Stimulated activated CD4-positive, alpha-beta T cell treated with anti-CD3 and anti-CD28 coated beads, Interleukin-15, amount 100 ng/mL, for 48 hours (primary cell): ENCODE measurements at places on chromosomes 6 and 20.

GRCh38 chr20:45154183-45154582 lies 20.5 kb upstream of the PI3 start:
- DNase-seq = no peak

DNA sequence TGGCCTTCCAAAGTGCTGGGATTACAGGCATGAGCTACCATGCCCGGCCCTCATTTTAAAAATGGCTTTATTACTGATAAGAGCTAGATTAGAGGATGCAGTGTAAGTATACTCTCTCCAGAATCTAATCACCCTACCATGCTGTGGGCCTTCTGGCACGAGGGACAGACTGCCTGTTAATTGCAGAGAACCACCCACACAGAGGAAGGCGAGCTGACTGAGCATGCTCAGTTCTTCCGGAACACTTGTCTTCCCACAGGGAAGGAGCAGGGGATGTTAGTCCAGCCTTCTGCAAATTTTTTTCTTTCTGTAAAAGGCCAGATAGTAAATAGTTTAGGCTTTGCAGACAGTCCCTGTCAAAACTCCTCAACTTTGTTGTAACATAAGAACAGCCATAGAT lies 48.9 kb downstream of the ALDH5A1 start:
- no peak for DNase-seq

DNA sequence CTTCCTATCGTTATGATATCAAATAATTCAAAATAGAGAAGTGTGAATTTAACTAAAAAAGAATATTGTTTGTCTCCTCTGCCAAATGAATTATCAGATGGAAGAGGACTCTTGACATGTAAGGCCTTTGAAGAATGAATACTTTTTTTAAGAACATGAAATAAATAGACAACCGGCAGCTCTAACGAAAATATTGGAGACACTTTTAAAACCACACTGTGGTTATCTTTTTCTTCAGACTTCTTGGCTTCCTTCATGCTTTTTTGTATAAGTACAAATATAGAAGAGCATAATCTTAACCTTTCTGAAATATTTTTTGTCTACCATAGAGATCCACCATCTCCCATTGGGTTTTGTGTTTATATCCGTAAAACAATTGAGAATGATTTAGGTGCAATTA lies 115.2 kb upstream of the SCGN start:
- DNase-seq = no peak

- no peak for DNase-seq
These were observed 26.5 kb upstream of the ZBTB22 start for GRCh38 chr6:33343953-33344611.

DNA sequence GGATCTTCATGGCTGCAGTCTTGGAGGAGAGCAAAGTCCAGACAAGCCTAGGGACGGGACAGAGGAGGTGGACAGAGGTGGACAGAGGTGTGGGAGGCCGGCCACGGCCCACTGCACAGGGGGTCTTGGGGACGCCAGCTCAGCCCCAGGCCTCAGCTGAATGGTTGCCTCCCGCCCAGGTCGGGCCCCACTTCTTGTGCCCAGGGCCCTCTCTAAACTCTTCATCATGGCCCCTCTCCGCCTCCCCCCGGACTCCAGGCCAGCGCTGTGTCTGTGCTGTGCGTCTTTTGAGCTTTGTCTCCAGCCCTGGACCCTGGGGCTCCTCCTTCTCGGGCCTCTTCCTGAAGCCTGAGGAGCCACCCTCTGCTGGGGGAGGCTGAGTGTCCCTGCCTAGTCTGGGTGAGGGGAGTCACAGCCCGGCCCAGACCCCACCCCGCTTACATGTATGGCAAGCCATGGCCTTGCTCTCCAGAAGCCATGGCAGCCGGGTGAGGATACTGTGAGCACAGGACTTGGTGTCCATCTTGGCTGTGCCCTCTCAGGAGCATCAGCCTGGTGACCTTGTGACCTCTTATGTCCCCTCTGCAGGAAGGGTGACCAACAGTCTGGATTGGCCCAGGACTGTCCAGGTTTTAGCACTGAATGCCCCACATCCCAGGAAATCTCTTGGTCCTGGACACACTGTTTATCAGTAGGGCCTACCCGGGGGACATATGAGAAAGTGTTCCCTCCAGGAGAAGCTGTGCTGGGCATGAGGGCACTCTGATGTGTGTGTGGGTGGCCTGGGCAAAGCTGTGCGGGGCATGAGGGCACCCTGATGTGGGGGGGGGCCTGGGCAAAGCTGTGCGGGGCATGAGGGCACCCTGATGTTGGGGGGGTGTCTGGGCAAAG lies 9.4 kb upstream of the NPBWR2 start:
- no peak for DNase-seq

GRCh38 chr6:151847064-151847463 lies 39.6 kb downstream of the ESR1 start:
- DNase-seq = no peak

DNA sequence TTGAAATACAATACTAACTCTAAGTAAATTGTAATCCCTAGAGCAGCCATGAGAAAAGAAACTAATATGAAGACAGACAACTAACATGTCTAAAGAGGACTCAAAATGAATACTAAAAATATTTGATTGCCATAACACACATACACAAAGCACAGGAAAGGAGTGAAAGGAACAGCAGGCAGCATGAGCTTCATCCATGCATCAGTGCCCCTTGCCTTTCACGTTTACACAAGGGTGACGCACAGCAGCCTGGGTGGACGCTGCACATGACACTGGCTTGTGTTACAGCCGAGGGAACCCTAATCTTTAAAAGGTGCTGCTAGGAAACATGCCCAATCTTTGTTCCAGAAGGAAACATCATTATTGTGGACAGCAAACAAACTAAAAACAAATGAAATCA lies 123.5 kb downstream of the MAN1A1 start:
- DNase-seq = no peak

GRCh38 chr6:40342723-40343122 lies 244.4 kb downstream of the LRFN2 start:
- DNase-seq = no peak

- no peak for DNase-seq
These were observed 25.4 kb upstream of the MAS1 start for GRCh38 chr6:159865226-159865920.

GRCh38 chr6:145668844-145669243 lies 66.5 kb downstream of the EPM2A start:
- no peak for DNase-seq

DNA sequence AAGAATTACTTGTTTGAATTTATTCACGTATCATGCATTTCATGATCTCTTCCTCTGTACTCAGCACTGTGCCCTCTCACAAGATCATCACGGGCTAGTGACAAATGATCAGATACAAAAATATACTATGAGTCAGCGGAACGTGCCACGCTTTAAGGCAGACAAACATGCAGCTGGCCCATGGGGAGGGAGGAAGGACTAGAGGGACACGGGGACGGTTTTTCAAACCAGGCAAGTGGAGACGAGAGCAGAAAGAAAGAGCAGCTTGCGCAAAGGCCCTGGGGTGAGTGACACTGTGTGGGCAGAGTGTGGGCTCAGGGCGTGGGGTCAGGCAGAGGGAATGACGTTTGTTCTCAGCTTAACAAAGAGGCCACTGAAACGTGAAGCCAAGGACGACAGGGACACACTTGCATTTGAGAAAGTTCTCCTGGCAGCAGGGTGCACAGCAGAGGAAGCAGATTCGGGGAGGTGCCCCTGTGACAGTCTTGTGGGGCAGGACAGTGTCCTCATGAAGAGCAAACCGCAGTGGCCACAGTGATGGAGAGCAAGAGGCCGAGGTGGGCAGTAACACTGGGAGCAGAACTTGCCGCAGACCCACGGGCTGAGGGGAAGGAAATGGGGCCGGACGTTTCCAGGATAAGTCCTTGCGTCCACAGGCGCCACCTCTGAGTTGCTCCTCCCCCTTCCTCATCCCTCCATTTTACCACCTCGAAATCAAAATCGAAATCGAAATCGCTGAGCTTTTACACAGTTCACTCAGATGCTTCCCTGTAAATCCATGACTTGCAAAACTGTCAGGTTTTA lies 6.9 kb upstream of the RPS6KA2 start:
- DNase-seq = no peak

GRCh38 chr6:143677577-143677890 lies 231 bp upstream of the PHACTR2 start:
- no peak for DNase-seq

- no peak for DNase-seq
These were observed 52.4 kb upstream of the ARMC2 start for GRCh38 chr6:108795814-108796213.

- no peak for DNase-seq
These were observed 673 bp downstream of the CST7 start for GRCh38 chr20:24949756-24950127.

DNA sequence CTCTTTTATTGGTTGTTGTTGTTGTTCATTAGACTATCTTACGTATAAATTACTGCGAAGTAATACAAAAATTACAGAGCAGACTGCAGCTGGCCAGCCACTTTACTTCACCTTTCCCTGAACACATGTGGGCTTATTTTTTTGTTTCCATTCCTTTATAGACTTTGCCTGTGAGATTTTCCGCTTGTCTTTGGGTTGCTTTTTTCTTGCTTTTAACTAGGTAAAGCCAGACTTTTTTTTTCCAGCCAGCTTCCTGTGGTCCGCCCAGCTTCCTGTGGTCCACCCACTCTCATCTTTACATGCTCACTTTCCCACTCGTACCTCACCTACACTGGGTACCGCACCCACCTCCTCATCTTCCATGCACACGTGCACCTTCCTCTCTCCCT lies 79.0 kb downstream of the IPCEF1 start:
- DNase-seq = no peak

- no peak for DNase-seq
These were observed 997.0 kb downstream of the GRIK2 start for GRCh38 chr6:102390541-102390940.
